ENCODE measurements at places on chromosomes 6 and 20. TPM values are rescaled to one million over a fixed set of nuclear protein-coding genes. Genes with fewer than 3 reads are reported as not detected.

The MYL9 gene
- total RNA-seq = 410 TPM

The OLIG3 gene
- not detected for total RNA-seq

The C2 gene
- total RNA-seq = 282 TPM

The MYB gene
- 2.0 TPM for total RNA-seq

The KIF16B gene
- total RNA-seq = 21.6 TPM

The PPP1R16B gene
- total RNA-seq = 22.1 TPM

Data from upper lobe of right lung (tissue), 1 donor.